WTC11 (cell line): ENCODE measurements at places on chromosomes 7 and 10.

GRCh38 chr10:125692601-125693523 is 9.9 kb upstream of the TEX36 start:
- DNase-seq = no peak

DNA sequence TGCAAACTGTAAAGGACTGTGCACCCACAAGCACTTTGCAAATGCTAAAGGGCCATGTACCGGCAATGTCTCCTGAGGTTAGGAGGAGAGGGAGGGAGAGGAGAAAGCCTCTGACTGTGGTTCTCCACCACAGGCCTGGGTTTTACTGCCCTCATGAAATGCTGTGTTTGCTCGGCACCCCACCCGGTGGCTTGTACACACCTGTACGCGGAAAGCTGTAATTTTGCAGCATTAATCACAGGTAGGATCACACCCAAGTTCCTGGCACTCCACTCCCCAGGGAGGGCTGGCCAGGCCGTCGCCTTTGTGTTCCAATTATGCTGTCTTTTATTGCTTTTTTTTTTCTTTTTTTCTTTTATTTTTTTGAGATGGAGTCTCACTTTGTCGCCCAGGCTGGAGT is 78.5 kb upstream of the MYL10 start:
- no peak for DNase-seq

GRCh38 chr10:76921383-76922010 is 716.1 kb downstream of the KCNMA1 start:
- no peak for DNase-seq

GRCh38 chr7:151011097-151011409 is 13.2 kb downstream of the ATG9B start:
- DNase-seq = no peak

GRCh38 chr7:66500087-66500486 is 128.6 kb upstream of the KCTD7 start:
- DNase-seq = no peak

- peak; percentile 77 for DNase-seq
Observed at GRCh38 chr10:84008878-84009277, 130.4 kb upstream of the GHITM start.

GRCh38 chr10:122279725-122280141 is 8.6 kb downstream of the BTBD16 start:
- peak; percentile 79 for DNase-seq

GRCh38 chr10:23918839-23919238 is 290.1 kb upstream of the KIAA1217 start:
- no peak for DNase-seq

DNA sequence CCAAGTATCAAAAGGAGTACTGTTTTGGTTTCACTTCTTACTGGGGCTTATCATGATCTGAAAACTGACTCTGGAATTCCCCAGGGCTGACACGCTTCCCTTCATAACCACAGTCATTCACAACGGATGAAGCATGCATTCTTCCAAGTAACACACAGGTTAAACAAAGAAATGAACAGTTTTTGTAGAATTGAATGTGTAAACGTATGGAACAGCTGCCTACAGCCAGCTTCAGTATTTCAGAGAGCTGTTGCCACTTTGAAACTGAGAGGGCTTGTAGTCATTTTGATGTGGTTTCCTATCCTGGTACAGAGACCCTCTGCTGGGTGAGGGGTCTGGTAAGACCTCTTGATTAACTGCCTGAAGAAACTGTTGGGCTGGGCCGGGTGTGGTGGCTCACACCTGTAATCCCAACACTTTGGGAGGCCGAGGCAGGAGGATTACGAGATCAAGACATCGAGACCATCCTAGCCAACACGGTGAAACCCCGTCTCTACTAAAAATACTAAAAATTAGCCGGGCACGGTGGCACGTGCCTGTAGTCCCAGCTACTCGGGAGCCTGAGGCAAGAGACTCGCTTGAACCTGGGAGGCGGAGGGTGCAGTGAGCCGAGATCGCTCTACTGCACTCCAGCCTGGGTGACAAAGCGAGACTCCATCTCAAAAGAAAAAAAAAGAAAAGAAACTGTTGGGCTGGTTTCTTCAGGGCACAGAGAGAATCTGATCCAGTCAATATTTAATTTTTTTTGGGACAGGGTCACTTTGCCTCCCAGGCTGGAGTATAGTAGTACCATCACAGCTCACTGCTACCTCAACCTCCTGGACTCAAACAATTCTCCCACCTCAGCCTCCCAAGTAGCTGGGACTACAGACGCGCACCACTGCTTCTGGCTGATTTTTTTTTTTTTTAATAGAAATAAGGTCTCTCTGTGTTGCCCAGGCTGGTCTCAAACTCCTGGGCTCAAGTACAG is 4.7 kb downstream of the NFE2L3 start:
- no peak for DNase-seq

- DNase-seq = no peak
Observed at GRCh38 chr7:129089521-129090212, 34.8 kb upstream of the TNPO3 start.

- DNase-seq = no peak
Observed at GRCh38 chr7:82166260-82167015, 277.1 kb downstream of the CACNA2D1 start.

- no peak for DNase-seq
Observed at GRCh38 chr7:113122744-113123143, 4.4 kb upstream of the SMIM30 start.

- peak; percentile 73 for DNase-seq
Observed at GRCh38 chr10:79608505-79609375, 2.0 kb upstream of the SFTPA1 start.

- DNase-seq = no peak
Observed at GRCh38 chr7:29783671-29784070, 22.6 kb upstream of the WIPF3 start.

DNA sequence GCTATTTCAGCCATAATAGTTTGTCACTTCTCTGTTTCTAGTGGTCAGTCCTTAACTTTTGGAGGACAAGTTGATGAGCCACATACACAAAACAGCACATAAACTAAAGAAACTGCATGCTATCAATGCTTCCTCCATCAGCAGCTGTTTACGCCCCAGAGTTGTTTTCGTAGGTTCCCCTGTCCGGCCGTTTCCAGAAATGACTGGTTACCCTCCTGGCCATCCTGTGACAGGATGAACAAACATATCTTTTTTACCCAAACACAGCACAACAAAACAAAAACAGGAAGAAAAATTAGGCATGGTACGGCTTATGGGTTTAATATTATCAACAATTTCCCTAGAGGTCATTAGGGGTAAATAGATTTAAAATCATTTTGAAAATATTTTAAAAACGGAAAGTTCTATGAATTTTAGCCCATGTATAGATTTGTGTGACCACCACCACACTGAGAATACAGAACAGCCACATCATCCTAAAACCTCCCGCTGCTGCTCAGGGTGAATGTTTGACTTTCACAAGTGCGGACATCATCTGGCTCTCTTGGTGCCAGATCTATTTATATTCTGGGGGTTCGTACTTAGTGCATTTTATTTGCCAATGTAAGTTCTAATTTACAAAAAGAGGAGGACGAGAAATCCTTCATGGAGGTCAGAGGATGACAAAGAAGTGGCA is 74.8 kb downstream of the HIPK2 start:
- DNase-seq = no peak

DNA sequence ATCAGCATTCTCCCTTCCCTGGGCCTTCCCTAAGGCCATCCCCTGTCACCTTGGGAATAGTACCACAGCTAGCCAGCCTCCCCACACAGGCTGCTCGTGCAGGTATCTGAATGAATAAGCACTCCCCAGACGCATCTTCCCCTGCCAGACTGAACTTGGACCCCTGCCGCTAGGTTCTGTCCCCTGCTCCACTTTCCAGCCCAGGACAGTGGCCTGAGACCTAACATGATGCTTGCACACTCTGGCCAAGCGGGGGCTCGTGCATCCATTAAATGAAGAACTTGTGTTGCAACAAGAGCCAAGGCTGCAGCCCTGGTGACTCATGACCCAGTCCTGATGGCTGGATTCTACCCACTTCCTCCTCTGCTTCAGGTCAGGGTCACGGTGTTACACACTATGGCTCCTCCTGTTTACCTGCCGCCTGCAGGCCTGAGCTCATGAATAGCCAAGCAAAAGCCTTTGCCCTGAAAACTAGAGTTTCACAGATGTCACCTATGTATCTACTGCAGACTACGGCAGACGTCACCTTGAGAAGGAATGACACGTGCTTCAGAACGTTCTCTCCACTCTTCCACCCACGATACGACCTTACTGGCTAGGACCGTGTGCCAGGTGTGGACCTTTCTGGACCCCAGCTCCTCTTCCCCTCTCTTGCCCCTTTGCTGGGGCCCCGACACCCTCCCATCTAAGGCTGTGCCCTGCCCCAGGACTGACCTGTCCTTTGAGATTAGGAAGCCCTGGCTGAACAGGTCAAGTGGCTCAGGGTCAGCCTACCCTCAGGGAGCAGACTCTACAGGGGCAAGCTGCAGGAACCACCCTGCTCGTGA is 6.5 kb downstream of the ASB13 start:
- DNase-seq = no peak

DNA sequence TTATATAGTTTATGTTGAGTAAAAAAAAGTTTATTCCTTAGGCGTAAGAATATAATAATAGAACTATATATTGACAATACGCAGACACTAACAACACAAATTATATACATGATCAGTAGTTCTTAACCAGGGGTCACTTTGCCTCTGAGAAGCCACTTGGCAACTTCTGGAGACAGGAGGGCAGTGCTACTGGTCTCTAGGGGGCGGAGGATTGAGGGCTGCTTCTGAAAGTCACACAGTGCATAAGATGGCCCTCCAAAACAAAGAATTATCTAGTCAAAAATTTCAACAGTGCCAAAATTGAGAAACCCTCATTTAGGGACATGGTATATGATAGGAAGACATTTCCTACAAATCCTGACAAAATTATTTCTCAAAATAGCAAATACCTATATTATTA is 77.1 kb downstream of the THSD7A start:
- no peak for DNase-seq

GRCh38 chr10:132391676-132392020 is 5.4 kb upstream of the PWWP2B start:
- no peak for DNase-seq

DNA sequence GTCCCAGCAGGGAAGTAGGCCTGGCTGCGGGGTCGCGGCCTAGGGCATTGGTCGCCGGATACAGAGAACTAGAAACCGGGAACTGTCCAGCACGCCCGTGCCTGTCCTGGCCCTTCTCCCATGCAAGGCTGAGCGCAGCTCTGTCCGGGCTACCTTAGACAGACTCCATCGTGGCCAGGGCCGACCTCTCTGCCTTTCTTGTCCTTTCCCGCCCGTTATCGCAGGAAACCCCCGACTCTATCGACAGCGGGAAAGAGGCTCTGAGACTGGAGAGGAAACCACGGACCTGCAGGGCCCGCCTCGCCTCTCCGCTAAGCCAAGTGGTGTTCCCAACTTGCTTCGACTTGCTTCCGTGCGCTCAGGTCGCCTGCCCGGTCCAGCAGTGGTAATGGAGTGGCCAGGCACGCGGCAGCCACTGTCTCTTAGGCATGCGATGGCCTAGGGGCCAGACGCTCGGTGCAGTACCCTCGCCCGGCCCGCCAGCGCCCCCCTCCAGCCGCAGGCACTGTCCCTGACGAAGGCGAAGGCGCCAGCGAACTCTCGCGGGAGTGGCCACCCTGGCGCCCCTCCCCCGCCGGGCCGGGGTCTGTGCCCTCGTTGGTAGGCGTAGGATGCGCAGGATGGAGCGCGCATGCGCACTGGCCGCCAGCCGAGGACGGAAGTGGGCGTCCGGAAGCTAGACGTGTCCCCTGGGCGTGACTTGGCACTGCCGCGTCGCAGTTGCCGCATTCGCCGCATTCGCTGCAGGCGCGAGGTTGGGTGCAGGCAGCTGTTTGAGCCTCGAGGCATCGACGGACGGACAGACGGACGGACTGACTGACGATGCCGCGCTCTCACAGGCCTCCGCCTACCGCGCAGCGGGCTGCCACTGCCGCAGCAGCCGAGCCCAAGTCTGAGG is 54.4 kb downstream of the MCMBP start:
- peak; percentile 97 for DNase-seq

- no peak for DNase-seq
Observed at GRCh38 chr7:81501220-81501619, 268.6 kb downstream of the HGF start.

DNA sequence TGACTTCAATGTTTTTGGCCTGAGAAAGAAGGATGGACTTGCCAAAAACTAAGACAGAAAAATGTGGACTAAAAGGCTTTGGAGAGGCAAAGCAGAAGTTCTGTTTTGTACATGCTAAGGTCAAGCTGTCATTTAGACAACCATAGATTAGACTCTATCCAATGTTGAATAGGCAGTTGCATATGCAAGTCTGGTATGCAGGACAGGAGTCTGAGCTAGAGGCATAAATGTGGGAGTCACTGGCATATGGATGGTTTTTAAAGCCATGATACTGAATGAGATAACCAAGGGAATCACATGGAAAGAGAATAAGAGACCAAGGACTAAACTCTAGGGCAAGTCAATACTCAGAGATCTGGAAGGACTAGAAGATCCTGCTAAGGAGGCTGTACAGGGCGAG is 164.1 kb downstream of the LSM5 start:
- no peak for DNase-seq

DNA sequence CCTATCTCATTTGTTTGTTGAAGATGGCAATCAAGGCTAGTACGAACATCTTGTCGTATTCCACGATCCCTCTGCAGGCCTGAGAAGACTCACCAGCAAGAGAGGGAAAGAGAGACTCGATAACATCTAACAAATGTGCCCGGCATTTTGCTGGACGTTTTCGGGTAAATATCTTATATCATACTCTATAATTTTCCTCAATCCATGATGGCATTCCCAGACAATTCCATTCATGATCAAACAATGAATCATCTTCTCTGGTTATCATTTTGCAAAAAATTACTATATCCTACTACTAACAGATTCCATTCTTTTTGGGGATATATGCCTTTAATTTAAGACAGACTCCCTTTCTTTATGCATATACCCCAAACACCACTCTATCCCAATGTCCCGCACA is 118.1 kb downstream of the TYW1B start:
- DNase-seq = no peak

GRCh38 chr7:1312136-1313070 is 79.7 kb downstream of the UNCX start:
- no peak for DNase-seq

- peak; percentile 8 for DNase-seq
Observed at GRCh38 chr10:132799865-132800264, 13.9 kb upstream of the NKX6-2 start.

DNA sequence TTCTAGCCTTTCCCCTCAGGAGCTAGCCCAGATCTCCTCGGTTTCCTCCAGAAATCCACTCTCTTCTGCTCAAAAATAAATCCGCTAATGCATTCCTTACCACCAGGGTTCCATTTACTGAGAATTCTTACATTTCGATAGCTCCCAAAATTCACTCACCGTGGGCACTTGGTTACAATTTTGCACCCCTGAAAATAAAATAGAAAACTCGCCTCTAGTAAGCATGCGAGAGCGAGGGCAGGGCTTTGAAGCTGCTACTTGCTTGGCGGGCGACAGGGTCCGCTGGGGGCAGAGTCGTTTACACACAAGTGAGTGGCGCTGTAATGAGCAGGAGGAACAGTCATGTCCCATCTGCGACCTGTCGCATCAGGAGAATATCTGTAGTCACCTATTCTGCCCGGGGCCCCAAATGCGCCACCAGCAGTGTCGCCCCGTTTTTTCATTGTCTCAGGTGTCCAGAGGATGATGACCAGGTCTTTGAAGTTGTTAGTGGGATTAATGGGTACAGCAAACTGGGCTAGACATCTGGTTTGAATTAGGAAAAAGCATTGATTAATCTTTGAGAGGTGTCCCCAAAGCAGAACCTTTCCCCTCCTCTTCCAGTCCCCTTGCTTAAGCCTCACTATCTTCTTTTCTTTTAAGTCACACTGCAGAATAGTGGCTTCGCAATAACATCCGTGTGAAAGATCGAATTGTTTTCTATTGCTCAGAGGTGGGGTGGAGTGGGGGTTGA is 1.2 kb upstream of the MEOX2 start:
- peak; percentile 26 for DNase-seq
